Activated CD8-positive, alpha-beta memory T cell treated with anti-CD3 and anti-CD28 coated beads, Interleukin-2, amount 10 ng/mL, durations not matched to agents 7 days and 5 days (primary cell): ENCODE measurements at places on chromosomes 5 and 9. TPM values are rescaled to one million over a fixed set of nuclear protein-coding genes. Genes with fewer than 3 reads are reported as not detected.

RGS14 gene
- total RNA-seq: 93.0 TPM

RAPGEF6 gene
- 31.3 TPM for total RNA-seq

GOLGA2 gene
- total RNA-seq: 47.6 TPM

CTXN3 gene
- not detected for total RNA-seq

BTNL8 gene
- total RNA-seq: not detected

NR6A1 gene
- total RNA-seq: 0.44 TPM

- no peak for DNase-seq
These were observed 254.1 kb upstream of the IRX4 start for GRCh38 chr5:2136728-2137333.

GRCh38 chr9:77180056-77180455 is 2.7 kb downstream of the VPS13A start:
- no peak for DNase-seq

- DNase-seq: no peak
These were observed 4.8 kb downstream of the HBEGF start for GRCh38 chr5:140341591-140341990.

DNA sequence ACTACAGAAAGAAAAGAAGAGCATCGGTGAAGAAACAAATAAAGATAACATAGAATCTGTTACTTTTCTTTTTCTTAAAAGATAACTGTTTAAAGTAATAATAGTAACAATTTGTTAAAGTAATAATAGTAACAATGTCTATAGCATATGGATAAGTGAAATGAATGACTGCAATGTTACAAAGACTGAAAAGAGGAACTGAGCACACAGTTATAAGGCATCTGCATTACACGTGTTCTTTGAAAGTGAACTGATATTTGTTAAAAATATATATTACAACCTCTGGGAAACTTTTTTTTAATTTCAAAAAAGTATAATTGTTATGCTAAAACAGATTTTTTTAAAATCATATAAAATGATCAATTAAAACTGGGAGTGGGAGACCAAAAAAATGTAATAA is 88.4 kb upstream of the FST start:
- no peak for DNase-seq

DNA sequence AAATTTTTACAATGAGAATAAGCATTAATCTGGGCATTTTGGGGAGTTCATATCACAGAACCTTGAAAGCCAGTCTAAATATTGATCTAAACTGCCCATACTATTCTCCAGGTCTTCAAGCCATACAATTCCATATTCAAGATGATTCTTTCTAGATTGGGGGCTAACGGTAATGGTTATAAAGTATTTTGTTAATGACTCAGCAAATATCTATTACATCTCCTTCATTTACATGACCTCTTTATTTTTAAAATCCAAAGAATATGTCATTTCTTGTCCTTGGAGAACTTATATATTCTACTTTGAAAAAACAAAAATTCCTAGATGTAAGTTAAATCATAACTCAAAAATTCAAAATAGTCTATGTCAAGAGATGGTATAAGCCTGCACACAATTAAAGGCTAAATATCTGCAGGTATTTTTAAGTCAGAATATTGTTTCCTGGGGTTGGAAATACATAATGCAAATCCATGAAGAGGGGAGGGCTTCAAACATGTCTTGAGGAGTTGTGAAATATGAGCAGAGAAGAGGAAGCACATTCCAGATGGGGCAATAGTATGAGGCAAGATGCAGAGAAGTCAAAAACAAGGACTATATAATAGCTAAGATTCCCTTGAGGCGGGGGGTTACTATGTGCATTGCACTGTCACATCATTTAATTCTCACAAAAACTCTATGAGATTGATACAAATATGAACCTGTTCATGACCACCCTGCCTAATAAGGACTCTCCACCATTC is 526.4 kb downstream of the NR2F1-AS1 start:
- no peak for DNase-seq

DNA sequence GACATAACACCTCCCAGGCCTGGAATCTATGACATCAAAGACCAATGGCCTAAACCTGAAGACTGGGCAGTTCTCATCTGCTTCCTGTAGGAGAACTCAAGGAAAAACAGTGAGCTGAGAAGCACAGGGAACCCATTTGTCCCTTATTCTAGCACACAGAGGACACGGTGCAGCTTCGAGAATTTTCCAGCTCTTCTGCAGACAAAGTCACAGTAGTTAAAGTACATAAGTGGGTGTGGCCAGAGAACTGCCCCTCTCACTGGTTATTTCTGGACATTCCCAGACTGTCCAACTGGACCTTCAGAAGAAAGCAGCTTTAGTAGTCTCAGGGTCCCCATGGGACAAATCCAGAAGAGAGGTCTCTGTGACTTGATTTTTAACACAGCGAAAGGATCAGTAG is 114.6 kb downstream of the KLHL3 start:
- no peak for DNase-seq

DNA sequence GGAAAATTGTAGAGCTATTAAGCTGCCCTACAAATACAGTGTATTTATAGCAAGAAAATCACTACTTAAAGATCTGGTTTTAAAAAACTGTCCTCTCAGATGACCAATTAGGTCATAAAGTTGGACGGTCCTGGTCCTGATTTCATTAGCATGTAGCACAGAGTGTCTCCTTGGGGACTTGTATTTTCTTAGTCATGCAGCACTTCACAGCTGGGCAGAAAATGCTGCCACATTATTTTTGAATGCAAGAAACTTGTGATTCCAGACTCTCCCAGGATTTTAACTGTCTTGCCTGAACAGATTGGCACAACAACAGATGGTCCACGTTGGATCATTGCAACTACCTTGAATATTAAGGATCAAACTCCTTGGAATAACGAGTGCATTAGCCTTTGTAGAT is 348.1 kb upstream of the SGCD start:
- DNase-seq: no peak

- DNase-seq: no peak
These were observed 1.2 kb downstream of the TNFSF8 start for GRCh38 chr9:114929201-114929600.

DNA sequence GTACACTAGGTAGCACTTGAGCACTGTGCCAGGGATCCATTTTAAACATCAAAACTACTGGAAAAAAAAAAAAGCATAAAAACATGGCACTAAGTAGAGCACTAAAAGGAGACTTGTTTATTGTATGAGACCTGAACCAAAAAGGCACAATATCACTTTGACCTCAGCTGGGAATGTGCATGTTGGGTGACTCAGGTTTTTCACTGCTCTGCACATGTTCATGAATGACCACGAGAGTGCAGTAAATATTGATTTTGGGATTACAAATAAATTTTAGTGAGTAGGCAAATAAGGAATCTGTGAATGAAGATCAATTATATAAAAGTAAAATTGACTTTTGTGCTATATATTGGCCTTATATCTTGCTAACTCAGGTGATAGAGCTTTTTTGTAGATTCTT is 11.8 kb downstream of the RMI1 start:
- no peak for DNase-seq

DNA sequence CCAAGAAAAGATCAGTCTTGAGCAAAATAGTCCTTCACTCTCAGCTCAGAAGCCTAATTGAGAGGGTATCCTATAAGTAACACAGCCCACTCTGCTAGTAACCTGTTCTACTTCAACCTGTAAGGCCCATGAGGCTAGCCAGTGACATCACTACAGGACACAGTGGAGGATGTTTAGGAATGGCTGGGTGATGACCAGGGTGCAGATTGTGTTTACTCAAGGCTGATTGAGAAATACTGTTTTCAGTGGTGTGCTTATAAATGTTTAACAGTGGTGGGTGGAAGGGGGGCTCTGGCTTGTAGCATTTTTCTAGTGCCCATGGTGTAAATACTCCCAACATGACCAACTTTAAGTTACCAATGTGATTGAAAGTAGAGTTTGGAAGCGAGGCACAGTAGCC is 159.8 kb upstream of the CCDC152 start:
- DNase-seq: no peak

DNA sequence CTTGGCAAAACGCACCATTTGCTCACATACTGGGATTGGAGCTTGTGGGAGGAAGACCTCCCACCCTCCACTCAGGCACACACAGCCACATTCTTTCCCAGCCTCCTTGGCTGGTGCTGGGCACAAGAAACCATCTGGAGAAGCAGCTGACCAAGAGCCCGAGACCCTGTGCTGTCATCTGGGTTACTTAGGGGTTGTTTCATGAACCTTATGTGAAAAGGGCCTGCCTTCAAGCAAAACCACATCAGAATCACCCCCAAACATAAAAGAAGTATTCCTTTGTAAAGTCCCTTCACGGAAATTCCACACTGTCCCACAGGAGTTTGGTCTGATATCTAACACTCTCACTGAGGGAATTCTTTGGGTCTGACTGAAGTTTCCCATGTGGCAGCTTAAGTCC is 172.1 kb downstream of the NR3C1 start:
- DNase-seq: no peak

DNA sequence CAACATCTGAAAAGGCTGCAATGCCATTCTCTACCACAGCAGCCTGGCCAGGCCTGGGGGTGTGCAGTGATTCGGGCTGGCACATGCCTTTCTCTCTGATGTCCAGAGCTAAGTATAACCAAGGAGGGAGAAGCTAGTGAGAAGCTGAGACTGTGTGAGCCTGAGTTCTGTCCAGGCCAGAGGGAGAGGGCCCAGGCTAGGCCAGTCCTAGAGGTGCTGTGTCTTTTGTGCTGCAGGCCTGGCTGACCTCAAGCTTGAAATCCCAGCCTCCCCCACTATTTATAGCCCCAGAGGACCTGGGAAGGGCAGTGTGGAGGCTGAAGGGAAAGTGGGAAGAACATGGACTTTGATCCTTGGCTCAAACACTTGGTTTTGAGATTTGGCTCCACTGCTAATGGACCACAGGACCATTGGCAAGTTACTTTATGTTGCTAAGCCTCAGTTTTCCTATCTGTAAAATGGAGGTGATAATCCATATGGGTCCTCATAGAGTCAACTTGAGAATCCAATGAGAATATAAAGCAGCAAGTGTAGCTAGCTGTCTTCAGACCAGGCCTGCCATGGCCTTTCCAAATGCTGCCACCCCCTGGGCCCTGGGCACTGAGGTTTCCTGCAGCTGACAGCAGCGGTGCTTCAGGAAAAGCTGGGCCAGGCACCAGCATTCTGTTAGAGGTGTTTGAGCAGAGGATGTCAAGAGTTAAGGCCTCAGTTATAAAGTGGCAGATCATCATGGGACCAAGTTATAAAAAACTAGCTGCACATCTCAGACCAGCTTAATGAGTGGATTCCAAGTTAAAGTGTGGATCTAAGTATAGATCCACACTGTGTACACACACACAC is 21.1 kb downstream of the BNIP1 start:
- no peak for DNase-seq

DNA sequence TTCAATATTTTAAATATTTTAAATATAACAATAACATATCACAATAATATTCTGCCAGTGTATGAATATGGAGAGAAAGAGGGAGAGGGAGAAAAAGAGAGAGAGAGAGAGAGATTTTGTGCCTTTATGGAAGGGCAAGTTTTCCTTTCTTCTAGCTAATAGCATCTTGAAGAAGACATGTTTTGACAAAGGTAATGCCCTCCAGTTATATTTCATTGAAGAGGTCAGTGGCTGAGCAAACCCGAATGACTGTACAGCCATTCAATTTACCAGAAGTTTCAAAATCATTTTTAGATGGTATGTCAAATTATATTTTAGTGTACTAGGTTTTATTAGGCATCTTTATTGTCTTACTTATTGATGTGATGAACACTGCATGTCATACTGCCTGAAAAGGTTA is 139.3 kb downstream of the EMB start:
- DNase-seq: no peak
